Lower lobe of right lung (tissue), 2 donors: ENCODE measurements at places on chromosomes 5 and 9.

GRCh38 chr5:35810601-35811000, 46.1 kb upstream of the IL7R start:
- no peak for DNase-seq

DNA sequence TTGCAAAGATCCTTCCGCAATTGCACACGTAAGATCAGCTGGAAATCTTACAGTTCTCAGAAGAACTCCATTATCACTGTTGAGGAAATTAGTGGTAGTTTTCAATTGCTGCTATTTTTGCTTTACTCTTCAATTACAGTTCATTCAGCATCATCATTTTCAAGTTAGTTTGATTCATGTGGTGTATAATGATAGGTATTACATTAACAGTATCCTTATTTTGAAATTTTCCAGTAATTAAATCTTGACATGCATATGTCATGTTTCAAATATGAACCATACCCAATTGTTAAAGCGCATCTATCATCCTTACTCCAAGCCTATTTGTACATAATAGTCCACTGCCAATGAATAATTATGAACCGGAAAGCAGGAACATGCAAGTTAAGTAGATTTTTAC, 60.3 kb downstream of the NR6A1 start:
- no peak for DNase-seq

DNA sequence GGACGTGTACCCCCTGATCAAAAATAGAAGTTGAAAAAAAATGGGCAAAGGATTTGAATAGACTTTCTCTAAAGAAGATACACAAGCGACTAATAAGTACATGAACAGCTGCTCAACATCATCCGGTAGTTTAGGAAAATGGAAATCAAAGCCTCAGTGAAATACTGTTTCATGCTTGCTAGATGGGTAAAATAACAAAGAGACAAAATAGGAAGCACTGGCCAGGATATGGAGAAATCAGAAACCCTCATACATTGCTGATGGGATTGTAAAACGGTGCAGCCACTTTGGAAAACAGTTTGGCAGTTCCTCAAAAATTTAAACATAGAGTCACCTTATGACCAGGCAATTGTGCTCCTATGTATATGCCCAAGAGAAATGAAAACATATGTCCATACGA, 65.0 kb upstream of the SUB1 start:
- no peak for DNase-seq

GRCh38 chr5:124468671-124469411, 277.6 kb downstream of the ZNF608 start:
- no peak for DNase-seq

DNA sequence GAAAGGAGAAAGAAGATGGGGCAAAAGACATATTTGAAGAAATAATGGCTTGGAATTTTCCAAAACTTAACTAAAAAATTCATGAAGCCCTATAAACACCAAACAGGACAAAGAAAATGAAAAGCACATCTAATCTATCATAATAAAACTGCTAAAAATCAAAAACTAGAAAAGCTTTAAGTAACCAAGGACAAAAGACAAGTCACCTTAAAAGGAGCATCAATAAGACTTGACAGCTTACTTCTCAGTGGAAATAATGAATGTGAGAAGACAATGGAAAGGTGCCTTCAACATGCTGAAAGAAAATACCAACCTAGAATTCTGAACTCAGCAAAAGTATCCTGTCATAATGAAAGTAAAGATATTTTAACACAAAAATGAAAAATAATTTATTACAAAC, 27.0 kb downstream of the GTF3C4 start:
- no peak for DNase-seq

- no peak for DNase-seq
Measured at GRCh38 chr9:125427556-125427955, 165.9 kb downstream of the GAPVD1 start.

GRCh38 chr9:124849801-124850200, 3.5 kb upstream of the WDR38 start:
- DNase-seq, result peak; percentile 7

GRCh38 chr5:76720988-76721569, 5.2 kb downstream of the F2R start:
- no peak for DNase-seq

- DNase-seq, result no peak
Measured at GRCh38 chr9:78879324-78880100, 582.6 kb downstream of the PSAT1 start.

DNA sequence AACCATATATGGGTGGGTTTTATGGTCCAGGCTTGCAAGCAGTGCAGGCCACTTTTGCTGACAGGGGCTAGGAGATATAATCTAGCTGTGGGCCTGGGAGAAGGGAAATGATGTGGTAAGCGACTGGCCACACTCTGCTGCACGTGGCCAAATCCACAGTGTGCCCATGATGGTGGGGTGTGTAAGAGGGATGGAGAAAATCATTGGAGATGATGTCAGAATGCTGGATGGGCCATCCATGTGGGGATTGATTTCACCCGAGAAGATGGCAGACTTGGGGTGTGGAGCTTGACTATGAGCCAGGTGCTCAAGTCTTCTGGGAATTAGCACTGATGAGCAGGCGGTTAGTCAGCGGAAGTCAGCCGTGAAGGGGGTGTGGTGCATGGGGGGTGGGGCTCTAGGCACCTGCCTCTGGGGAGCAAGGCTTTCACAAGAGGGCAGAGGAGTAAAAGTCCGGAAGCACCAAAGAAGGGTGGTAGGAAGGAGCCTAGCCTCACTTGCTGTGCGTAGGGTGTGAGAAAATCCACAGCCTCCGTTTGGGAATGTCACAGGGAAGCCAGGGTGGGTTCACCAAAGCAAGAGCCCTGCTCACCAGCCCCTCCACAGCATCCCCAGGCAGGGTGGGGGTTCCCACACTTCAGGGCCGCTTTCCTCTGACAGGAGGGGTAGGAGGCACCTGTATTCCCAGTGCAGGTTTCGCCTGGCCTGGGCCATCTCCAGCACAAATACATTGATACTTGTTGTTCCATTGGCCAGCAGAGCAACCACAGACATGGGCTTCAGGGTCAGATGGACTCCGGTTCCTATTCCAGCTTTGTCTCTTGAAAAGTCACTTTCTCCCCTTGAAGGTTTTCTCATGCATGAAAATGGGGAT, 44.5 kb upstream of the ANGPTL2 start:
- no peak for DNase-seq

- no peak for DNase-seq
Measured at GRCh38 chr9:14271093-14271673, 42.8 kb downstream of the NFIB start.

DNA sequence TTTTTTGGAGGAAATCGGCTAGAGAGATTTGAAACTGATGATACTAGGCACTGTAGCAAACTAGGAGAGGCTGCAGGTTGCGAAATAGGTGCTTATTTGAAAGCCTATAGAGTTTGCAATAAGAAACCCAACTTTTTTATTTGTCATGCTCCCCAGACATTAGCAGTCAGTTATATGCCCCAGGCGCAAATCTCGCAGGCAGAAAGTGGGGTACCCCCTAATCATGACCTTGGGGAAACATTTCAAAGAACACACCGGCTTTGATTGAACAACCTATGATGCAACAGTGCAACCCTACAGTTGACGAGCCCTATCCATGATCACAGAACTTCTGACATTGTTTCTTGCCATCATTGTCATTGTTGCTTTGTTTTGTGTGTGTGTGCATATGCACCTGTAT, 510.5 kb downstream of the RAB3C start:
- no peak for DNase-seq

DNA sequence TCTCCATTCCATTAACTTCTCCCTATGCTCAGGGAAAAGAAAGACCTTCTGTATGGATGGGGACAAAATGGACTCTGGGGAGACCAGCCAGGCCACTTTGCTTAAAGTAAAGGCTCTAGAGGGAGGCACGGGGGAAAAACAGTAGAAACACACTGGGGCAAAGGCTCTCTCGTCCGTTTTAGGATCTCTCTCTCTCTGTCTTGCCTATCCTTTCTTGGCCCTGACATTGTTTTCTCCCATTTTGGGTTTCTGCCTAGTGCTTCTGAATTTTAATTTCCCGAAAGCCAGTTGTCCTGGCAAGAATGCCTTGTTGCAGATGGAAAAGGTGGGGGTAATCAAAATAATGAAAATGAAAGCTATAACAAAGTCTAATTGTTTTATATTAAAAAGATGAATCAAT, 28.2 kb downstream of the NMUR2 start:
- DNase-seq, result no peak

GRCh38 chr5:139745800-139746690, 49.6 kb upstream of the PSD2 start:
- peak; percentile 56 for DNase-seq

DNA sequence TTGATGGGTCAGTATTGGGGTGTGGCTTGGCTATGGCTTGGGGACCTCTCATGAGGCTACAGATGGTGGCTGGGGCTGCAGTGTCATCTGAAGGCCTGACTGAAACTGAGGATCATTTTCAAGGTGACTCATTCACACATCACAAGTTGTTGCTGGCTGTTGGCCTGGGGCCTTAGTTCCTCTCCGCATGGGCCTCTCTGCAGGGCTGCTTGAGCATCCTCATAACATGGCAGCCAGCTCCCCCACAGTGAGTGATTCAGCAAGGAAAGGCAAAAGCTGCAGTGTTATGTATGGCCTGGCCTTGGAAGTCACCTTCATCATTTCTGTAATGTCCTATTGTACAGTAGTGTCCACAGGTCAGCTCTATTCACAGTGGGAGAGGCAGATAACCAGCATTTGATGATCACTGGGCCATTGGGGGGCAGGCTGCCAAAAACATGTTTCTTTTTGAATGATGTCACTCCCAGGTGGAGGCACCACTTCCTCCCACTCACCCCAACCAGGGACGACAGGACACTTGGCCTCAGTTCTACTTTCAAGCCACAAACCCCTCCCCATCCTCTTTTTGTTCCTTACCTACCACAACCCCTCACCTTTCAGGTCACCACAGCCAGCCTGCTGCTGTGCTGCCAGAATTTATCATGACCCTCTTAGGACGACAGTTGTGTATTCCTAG, 14.4 kb downstream of the FGD3 start:
- DNase-seq, result no peak

- DNase-seq, result no peak
Measured at GRCh38 chr5:122770477-122770876, 4.4 kb upstream of the SNX2 start.

GRCh38 chr5:149228618-149229297, 42.9 kb upstream of the AFAP1L1 start:
- no peak for DNase-seq

GRCh38 chr9:1759771-1760300, 255.3 kb upstream of the SMARCA2 start:
- no peak for DNase-seq

GRCh38 chr5:112329419-112330090, 89.5 kb downstream of the EPB41L4A start:
- no peak for DNase-seq

DNA sequence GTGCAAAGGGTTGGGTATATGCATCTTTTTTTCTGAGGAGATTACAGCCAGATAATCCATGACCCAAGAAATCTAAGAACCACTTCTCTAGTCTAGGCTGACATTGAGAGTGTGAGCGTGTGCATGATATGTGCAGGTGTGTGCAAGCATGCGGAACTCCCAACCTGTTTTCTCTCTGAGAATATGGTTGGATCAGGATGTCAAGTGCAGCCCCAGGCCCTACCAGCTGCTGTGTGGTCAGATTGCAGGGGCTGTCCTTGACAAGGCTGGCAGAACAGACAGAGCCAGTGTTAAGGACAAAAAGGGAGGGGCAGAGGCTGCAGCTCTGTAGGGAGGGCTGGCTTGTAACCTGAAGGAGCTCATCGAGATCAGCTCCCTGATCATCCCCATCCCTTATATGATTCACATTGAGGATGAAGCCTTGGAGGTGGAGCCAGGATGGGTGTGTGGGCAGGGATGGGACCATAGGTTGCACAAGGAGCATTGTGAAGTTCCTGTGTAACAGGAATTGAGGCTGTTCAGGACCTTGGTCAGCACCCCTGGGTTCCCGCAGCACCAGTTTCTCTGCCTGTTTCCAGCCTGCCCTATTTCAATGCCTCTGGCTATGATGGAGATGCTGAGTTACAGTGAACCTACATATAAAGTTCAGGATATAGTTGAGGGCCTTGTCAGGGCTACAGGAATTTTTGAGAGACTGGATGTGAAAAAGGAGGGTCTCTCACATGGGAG, 52.6 kb upstream of the ARAP3 start:
- DNase-seq, result no peak

GRCh38 chr9:11933926-11934325, 759.3 kb upstream of the TYRP1 start:
- no peak for DNase-seq

DNA sequence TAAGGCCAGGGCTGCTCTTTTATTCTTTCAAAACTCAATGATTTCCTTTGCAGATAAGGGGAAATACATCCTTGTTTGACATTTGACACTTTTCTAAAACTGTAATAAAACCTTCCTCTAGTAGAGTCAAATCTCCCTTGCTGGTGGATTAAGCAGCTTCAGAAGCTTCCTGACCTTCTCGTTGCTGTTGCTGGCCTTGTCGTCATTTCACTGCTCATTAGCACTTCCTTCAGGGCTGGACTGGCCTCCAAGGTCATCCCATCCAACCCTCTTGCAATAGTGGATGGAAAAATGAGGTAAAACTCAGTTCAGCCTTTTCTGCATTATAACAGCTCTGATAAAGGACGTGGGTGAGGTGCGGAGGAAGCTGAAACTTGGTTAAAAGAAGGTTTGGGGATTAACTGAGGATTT, 1.1 kb upstream of the ADAMTSL1 start:
- DNase-seq, result no peak

DNA sequence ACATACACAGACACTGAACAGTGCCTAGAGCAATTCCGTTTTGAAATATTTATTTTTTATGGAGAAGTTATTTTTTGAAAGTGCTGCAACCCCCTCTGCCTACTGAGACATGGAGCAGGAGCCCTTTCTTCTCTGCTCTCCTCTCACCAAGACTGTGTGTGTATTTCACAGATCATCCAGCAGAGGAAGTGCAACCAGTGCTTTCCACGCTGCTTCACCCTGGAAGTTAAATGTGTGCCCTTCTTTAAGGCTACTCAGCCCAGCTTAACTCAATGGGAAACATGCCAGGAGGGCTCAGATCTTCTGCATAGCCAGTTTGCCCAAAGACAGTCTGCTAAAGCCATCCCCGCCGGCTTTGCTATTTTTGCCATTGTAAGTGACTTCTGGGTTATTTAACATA, 606.3 kb downstream of the TLE1 start:
- no peak for DNase-seq

- DNase-seq, result no peak
Measured at GRCh38 chr9:127974769-127975261, 6.0 kb downstream of the EEIG1 start.

GRCh38 chr9:90801241-90801972, at the start of gene SYK:
TSS of gene SYK (plus strand) at chr9:90801819. CDS start at chr9:90843899, 42,080 bp downstream.
- DNase-seq, result peak; percentile 89

DNA sequence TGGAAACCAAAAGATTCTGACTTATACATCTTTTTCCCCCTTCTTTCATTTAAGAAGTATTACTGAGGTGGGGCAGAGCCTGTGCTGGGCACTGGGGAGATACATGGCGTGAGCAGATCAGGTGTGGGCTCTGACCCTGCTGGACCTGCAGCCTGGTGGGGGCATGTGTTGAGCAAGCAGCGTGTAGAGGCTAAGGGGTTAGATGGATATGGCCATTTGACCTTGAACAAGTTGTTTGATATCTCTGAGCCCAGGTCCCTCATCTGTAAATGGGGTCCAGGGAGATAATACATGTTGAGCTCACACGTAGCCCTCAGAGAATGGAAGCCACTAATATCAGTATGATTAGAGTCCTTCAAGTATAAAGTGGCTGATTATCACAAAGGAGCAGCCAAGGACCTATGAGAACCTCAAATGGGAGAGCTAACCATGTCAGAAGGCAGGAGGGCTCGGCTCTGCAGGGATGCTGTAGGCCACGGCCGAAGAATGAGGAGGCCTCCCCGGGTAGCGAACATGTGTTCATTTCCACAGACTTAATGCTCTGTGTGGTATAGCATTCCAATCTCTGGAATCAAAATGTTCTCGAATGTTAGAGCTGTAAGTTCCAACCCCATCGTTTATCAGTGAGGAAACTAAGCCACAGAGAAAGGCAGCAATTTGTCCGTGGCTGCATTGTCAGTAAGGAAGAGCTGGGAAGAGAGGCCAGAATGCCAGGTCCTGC, 15.4 kb upstream of the ANGPTL2 start:
- no peak for DNase-seq
